ENCODE measurements at places on chromosomes 3 and 15. TPM values are rescaled to one million over a fixed set of nuclear protein-coding genes. Genes with fewer than 3 reads are reported as not detected.

DPPA2 gene
- not detected for total RNA-seq

GRCh38 chr3:44661189-44661588 is 12.7 kb downstream of the ZNF35 start:
- no peak for DNase-seq

DNA sequence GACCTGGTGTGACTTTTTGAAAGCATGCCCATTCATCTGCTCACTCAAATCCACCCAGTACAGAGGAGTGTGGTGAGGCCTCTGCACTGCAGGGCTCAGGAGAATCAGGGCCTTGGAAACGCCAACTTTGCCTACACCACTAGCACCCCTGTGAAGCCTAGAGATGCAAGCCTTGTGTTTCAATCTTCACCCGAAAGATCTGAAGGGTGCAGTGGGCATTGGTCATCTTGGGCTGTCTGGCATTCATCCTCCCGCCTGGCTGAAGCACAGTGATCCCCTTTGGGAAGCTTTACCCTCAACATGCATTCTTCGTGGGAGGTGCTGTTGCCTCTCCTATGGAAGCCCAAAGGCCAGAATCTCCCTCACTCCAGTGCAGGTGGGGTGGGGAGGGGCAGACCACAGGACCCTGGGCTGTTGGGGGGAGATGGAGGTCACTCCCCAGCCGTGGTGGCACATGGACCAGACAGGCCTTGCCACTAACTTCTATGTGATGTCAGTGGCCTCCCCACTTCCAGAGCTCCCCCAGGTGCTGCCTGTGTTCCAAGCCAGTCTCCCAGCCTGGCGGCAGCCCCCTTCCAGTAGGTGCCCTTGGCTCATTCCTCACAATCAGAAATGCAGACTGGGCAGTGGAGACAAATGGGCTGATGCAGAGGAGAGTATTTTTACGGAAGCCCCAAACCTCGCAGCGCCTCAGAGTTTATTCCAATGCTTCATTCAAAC is 92.5 kb downstream of the ADAMTS17 start:
- no peak for DNase-seq

MESP2 gene
- not detected for total RNA-seq

- peak; percentile 76 for DNase-seq
Observed at GRCh38 chr15:58065445-58066041, at the start of gene ALDH1A2. Gene ALDH1A2, minus strand, starts transcription at chr15:58065711. Its CDS starts 61 bp downstream, at chr15:58065650.

Measured in upper lobe of right lung (tissue), 1 donor.